ENCODE measurements at places on chromosomes 6 and 20.
A peak's percentile ranks its signal among the peaks of the same experiment; 100 is the strongest.

DNA sequence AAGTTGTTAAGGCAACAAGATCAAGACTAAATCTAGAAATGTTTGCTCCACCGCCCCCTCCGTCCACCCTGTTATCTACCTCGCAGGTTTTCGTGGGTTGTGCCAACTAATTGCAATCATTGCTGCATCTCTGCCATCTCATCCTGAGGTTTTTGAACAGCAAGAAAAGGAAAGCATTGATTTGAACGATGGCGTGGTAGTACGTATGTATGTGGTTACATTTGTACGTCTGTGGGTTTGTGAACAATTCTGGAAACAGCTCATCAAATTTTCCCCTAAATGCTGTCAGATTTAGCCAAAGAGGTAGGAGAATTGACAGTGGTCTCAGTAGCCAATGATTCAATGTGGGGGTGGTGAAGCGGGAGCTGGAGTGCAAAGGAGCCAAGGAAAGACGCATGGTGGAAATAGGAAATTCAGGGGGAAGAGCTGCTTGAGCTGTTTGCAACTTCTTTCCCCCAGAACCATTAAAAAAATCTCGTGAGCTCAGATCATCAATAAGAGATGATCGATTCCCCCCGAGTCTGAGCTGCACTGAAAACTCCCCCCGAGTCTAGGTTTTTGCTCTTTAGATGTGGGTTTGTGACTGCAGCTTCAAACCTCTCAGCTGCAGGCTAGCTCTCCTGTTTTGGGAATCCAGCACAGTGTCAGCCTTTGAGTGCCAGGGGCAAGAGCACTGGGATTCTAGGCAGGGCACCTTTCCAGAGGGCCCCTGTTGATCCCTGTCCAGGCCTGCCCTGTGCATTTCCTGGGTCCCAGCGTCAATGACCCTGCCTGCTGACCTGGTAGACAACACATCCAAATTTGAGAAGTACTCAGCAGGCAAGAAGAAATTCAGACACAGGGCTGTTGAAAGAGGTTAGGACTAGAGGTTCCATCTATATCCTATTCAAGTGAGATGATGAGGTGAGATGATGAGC is 72.6 kb upstream of the LY86 start:
- DNase-seq, result no peak

DNA sequence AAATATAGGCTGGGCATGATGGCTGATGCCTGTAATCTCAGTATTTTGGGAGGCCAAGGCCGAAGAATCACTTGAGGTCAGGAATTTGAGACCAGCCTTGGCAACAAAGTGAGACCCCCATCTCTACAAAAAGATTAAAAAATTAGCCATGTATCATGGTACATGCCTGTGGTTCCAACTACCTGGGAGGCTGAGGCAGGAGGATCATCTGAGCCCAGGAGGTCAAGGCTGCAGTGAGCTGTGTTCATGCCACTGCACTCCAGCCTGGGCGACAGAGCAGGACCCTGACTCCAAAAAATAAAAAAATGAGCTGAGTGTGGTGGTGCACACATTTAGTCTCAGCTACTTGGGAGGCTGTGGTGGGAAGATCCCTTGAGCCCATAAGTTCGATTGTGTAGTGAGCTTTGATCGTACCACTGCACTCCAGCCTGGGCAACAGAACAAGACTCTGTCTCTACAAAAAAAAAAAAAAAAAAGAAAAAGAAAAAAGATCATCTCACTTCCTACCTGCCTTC is 10.1 kb upstream of the GUCA1B start:
- DNase-seq, result no peak

DNA sequence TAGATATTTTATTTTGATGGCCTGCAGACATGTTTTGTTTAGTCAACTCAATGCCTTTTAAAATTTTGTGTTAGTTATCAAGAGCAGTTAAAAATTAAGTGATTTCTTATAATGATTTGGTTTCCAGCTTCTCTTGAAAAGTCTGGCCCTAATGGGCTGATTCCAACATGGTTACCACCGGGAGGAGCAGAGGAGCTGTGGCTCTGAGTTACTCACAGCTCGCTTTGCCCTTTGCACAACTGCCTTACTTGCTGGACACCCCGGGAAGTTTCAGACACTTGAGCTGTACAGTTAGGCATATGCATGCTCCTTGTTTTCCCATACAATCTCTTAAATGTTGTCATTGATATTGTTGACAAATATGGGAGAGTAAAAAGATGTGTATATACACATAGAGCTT is 173.1 kb upstream of the MMS22L start:
- no peak for DNase-seq

GRCh38 chr6:131381709-131382093 is 191.3 kb upstream of the ARG1 start:
- DNase-seq, result no peak

DNA sequence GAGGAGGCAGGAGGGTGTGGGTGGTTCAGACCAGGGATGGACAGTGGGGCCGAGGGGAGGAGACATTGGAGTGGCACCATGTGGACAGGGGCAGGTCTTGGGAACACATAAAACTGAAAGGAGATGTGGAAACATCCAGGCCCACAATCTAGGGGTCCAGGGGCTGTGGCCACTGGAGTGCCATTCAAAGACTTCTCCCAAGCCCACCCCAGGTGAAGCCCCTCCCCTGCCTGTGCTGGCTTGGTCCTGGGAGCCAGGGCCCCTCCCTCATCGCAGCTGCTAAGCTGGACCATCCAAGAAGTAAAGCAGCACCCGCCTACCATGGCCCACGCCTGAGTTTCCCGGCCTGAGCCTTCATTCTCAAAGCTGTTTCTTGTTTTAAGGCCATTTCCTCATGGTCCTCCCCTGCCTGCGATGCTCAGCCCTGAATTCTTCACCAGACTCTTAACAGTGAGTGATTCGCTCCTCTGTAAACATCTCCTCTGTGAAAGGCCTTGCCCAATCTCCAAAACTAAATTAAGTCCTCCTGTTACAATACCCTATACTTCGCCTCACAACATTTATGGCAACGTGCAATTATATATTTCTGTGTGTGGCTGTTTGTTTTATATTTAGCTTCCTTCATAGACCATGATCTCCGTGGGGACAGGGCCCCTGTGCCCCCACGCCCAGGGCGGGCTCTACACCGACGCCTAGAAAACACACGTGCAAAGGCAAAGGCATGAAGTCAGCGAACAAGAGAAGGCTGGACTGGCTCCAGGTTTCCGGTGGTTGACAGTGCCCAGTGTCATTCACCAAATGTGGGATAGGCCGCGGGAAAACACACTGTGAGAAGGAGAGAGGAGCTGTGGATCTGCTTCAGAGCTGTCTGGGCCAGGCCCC is 267.8 kb downstream of the ERMARD start:
- DNase-seq, result no peak

DNA sequence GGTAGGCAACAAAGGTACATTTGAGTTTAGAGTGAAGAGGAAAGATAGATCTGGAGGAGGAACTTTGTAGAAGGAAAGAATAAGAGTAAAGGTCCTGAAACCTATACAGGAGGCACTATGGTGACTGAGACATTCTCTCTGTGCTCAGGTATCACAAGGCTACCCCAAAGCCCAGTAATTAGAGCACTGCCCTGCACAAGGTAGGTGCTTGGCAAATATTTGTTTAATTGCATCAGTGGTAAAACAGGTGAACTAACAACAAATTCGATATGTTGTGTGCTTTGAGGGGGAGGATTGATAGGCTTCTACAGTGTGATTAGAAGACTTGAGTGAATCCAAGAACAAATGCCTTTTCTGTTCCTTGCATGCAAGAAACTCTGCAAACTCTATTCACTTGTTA is 6.8 kb upstream of the TSHZ2 start:
- DNase-seq, result peak; percentile 90

DNA sequence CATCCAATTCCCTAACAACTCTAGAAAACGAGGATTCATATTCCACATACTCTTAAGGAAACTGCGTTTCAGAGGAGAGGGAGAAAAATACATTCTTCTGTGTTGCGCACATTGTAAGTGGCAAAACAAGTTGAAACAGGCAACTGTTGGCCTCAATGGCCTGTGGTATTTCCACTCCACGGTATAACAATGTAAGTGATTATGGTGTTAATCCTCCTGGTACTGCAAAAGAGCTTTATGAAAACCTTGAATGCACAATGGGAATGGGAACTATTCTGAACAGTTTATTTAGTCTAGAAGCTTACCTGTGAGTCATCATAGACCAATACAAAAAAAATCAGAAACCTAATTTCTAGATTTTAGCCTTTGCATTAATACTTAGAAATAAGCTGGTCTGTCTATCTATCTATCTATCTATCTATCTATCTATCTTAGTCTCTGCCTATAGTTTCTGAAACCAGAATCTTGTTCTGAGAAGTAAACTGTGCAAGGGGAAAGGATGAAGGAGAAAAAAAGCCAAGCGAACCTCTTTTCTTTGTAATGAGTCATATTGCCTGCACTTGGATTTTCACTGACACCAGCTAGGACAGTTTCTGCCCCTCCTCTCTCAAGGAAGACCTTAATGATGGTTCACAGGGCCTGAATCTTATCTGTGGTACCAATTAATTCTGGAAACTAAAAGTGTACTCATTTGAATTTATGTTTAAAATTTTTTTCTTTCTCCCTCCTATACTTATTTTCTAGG is 101.5 kb downstream of the RNF144B start:
- DNase-seq, result no peak

DNA sequence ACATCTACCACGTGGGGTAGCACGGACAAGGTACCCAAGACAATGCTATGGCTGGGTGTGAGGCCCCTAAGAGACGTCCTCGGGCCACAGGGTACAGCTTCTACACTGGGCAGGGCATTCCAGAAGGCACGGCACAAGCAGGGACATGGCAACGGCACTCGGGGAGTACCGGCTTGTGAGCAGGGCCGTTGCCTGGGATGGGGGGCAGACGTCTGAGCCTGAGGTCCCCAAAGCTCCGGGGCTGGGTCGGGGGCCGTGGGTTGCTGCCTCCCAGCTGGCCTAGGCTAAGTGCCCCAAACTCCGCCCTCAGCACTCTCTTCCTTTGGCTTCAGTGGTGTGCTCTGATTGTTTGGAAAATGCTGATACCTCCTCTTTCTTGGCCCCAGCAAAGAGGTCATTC is 110.6 kb downstream of the SULF2 start:
- no peak for DNase-seq

DNA sequence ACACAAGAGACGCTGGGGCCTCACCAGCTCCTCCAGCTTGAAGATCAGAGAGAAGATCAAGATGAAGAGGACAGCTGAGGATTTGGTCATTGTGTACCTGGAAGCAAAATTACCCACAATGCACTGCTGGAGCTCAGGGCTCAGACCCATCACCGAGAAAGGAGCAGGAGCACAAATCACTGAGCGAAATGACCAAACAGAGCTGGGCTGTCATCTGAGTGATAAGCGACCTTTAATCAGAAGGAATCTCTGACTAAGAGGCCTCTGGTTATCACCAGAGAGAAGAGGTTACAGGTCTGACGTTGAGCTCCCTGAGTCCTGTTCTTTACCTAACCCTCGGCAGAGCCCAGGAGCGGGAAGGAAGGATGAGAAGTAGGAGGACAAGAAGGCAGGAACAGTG is 47.5 kb upstream of the CDH22 start:
- no peak for DNase-seq

- no peak for DNase-seq
These were observed 43.0 kb downstream of the PYGB start for GRCh38 chr20:25290646-25291431.

DNA sequence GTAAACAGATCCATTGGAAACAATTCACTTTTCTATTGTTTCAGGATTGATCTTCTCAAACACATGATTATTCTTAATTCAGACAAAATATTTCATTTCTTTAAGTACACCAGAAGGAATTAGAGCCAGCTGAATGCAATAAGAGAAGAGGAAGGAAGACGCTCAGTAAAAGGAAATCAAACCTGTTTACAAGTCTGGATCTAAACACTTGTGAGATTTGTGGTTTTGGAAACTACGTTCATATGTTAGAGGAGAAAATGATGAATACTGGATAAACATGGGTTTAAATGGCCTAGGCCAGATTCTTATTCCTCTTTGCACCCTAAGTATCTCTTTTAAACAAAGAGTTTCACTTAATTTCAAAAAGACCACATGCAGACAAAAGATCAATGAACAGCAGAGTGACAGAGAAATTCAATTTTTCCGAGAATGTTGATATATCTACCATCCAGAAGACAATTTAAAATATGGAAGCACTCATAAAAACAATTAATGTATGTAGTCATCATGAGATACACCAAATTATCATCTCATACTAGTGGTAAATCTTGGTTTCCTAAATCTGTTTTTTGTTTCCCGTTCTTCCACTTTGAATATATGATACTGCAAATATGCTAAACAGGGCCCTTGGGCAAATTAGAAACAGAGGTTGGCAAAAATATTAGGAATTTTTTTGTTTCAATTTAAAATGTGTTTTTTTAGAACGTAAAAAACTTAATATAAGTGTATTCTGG is 703.5 kb upstream of the CITED2 start:
- DNase-seq, result no peak

- no peak for DNase-seq
These were observed 11.2 kb downstream of the GNAS-AS1 start for GRCh38 chr20:58839474-58839874.

DNA sequence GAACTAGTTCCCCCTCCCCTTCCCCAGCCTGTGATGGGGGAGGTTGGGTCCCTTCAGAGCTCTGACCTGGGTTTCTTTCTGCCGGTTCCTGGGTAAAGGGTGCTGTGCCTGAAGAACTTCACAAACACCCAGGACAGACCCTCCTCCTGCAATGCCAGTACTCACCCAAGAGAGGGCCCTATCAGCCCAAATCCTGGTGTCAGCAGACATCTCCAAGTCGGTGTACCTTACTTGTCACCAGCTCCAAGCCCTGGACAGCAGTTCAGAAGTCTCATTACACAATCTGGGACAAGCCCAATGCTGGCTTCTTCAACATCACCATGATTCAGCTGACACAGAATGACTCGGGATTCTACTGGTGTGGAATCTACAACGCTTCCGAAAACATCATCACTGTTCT is 467 bp downstream of the TREML4 start:
- no peak for DNase-seq

DNA sequence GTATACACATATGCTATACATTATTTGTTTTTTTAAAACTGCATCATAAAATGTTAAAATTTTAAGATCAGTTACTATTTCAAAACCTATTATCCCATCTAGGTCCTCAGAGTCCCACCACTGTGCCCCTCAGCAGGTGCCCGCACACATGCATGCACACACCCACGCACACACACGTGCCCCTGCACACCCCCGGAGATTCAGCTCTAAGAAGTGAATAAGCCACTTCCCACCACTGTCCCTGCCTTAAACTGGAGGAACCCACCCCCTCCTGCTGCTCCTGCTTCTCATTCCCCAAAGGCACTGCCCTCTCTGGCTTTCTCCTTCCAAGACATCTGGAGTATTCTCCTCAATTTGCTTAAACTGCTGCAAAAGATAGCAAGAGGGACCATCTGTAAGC is 5.4 kb upstream of the FAM210B start:
- no peak for DNase-seq

DNA sequence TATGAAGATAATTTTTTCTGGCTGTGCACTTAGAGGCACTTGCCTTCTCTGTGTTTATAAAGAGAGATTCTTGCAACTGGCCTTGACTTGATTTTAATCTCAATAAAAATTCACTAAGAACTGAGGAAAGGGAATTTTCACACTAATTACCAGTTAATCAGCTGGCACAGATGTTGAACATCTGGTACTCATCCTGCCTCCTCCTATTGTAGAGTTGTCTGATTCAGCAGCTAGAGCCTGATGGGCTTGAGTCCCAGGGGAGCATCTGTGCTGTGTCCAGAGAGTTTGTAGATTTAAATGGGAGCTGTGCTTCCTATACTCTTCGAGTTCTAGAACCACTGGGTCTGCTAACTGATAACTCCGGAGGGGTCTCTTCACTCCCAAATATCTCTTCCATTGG is 284.4 kb upstream of the RNF24 start:
- DNase-seq, result no peak

Measured in NCI-H510A treated with DMSO at 0.1 percent for 48 hours (cell line).